T-helper 2 cell (primary cell): ENCODE measurements at places on chromosomes 1 and 21.

GRCh38 chr1:183905508-183906113 lies 100.7 kb downstream of the RGL1 start:
- no peak for DNase-seq

DNA sequence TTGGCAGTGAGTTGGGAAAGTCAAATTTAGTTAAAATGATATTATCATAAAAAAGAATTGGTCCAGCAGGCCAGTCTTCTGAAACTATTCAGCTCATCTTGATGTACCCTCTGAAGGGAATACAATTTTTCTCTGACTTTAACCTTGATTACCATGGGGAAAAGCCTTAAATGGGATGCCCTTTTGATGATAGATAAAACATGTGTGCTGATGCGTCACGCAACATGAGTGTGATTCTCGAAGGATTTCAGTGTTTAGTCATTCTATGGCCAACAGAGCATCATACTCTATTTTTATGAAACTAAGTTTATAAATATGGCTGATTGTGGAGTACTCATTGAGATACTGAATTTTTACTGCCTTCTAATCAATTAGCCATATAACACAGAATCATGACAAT lies 171.5 kb downstream of the ZNF281 start:
- no peak for DNase-seq

DNA sequence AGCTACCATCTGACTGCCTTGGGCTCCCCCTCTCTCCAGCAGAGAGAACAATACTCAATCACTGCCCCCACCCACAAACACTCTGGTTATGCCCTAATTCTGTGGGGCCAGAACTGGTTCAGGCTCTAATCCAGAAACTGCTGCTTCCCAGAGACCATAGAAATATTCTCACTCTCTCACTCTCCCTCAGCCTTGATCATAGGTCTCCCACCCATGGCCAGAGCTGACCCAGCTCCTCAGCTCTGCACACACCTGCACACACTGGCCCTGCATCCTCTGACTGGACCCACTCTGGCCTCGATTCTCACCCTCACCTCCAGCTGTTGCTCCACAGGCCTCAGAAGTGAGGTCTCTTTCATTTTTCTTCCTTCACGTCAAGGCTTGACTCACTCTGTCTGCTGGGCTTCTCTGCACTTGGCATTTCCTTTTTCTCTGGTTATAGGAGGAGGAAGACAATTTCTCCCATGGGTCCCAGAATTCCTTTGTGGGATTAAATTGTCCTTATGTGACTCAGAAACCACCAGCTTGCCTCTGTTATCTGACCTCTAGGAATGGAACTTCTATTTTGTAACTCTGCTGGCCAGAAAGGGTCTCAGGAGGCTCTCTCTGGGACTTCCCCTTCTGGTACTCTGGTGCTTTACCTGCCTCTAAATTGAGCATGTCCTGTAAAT lies 15.6 kb upstream of the ZMYM6 start:
- no peak for DNase-seq

- no peak for DNase-seq
Observed at GRCh38 chr21:44532712-44533111, 7.3 kb downstream of the KRTAP10-1 start.

DNA sequence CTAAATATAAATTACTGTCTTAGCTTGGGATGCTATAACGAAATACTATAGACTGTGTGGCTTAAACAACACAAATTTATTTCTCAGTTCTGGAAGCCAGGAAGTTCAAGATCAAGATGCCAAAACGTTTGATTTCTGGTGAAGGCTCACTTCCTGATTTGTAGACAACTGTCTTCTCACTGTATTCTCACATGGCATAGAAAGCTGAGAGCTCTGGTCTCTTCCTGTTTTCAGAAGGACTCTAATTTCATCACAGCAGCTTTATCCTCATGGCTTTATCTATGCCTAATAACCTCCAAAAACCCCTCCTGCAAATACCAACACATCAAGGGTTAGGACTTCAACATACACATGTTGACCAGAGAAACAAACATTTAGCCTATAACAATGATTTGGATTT lies 1795.5 kb downstream of the MRPL39 start:
- DNase-seq = no peak

DNA sequence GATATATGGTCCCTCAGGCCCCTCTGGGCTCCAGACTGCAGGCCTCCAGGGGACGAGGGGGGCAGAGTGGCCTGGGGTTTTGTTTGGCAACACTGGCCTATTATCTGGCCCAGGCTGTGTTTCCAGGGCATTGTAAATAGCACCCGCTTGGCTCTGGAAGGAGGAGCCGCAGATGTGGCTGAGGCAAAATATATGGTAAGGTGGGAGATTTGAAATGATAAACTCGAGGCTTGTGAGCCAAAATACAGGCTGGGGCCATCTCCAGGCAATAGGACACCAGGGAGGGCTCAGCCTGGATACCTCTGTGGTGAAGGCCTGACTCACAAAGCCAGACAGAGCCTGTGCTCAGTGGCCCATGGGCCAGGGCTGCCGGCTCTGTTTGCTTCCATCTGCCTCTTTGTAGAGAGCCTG lies 14.0 kb downstream of the NAV1 start:
- DNase-seq = no peak

DNA sequence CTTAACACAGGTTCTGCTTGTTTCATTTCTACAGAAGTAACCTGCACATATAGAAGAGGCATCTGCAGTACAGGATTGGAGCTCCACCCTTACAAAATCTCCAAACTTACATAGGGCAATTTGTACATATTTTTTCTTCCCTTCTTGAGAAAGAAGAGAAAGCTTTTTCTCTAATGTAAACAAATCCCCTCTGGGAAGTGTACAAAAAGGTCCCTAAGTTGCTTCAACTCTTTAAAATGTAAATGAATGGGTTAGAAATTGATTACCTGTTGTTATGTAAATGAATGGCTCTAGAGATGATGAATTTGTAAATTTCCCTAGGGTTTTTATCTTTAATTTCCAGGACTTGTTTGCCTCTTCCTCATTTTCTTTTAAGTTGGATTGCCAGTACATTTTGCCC lies 1183.7 kb downstream of the MRPL39 start:
- DNase-seq = no peak

DNA sequence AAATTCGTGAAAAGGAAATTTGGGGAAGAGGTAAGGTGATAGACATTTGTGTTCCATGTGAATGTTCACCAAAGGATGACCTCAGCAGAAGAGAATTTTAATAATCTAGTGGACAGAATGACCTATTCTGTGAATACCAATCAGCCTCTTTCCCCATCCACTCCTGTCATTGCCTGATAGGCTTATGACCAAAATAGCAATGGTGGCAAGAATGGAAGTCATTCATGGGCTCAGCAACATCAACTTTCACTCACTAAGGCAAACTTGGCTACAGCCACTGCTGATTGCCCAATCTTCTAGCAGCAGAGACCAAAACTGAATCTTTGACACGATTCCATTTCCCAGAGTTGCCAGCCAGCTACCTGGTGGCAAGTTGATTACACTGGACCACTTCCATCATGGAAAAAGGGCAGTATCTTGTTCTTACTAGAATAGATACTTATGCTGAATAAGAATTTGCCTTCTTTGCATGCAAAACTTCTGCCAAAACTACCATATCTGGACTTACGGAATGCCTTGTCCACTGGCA lies 348.7 kb upstream of the PBX1 start:
- DNase-seq = no peak

DNA sequence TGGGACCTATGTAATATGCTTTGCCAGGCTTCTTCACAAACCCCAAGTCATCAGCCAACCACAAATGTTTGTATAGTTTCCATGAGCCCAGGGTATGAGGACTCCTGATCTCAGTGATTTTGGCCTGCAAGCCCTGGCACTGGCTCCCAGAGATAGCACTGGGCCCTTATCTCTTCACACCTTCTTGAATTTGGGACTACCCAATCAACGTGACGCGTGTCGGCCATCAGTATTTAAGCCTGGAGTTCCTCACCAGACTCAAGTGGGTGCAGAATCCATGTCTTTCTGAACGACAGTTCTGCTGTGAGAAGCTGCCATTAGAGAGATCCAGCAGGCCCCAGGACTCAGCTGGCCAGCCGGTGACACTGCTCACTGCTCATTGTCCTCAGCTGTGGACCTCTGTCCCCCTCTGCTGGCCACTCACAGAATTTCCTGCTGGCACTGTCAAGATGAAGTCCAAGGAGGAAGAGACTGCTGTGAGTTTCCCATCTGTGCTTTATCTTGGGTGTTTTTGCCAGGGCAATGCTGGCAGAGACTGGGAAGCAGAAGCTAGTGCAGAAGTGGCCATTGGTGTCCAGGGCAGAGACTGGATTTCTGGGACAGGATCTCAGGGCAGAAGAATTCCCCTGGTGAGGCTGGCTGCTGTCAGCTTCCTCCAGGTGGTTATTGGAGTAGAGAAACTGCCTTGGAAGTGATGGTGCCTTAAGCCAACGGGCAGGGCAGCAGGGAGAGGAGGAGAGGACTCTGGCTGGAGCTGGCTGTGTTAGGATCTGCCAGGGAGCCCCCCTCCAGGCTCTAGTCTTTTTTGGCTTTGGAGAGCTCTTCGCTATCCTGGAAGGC lies 28.4 kb downstream of the TMCC2 start:
- DNase-seq = peak; percentile 82

DNA sequence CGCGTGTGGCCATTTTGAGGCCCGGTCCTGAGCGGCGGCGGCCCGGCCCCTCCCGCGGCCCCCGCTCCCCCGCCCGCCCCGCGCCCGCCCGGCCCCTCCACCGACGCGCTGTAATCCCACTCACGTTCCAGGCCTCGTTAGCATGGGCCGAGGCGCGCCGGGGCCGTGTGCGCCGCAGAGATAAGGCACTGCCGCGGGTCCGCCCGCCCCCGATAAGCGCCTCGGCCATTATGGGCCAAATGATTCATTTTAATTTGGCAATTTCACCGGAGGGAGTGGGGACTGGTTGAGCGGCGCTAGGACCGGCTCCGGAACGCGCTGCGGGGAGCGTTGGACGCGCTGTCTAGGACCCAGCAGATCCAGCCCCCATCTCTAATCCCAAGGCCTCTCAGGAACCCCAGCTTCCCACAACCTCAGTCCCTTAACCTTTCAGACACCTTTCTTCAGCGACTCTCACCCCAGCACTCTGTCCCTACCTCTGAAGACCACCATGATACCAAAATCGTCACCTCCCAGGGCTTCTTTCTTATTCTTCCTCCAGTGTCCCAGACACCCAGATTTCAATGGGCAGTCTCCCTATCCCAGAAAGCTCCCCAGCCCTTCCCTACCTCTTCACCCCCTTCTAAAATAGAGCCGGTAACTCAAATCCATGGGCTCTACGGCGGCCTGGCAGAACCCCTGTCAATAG lies at the start of gene TAL1:
TAL1 (minus strand) TSS at position 39 of the 688 bp plus-strand sequence. CDS start 6,337 bp downstream, outside the sequence.
- no peak for DNase-seq

DNA sequence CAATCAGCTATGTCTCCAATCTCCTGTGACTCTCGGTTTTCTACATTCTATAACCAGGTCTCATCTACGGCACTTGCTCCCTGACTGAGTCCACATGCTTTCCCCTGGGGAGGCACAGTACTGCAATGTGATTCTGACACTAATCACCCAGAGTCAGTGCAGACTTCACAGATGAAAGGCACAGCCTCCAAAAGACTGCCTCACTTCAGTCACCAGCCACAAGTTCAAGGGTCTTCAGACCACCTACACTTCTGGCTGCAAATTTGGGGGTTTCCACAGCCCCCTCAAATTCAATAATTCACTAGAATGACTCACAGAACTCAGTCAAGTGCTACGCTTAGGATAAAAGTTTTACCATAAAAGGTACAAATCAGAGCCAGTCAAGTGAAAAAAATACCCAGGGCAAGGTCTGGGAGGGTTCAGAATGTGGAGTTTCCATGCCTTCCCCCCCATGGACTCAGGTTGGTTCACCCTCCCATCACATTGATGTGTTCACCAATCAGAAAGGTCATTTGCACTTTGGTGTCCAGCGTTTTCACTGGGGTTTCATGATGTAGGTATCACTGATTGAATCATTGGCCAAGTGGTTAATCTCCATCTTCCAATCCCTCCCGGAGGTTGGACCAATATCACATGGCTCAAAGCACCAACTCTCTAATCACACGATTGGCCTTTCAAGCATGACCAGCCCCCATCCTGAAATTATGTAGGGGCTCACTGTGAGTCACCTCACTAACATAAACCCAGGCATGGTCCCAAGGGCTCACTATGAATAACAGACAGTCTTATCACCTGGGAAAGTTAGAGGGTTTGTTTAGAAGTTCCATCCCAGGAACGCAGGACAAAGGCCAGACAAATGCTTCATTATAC lies 182.9 kb upstream of the CAMK1G start:
- no peak for DNase-seq

DNA sequence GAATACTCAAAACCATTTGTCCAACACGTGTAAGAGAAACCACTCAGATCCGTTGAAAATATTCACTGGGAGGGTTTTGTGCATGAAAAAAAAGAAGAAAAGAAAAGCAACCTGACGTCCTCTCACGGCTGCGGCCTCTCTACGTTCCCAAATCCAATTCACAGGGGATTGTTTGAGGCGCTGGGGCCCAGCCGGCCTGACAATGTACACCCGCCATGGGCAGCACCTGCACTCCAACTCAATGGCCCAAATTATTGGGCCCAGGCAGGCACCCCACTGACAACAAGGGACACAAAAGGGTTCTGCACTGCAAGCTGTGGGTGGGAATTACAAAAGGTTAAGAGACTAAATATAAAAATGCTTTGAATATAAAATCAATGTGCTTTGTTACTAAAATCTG lies 41.5 kb downstream of the MORN1 start:
- no peak for DNase-seq

- DNase-seq = no peak
Observed at GRCh38 chr1:175885326-175885725, 141.9 kb upstream of the TNR start.

GRCh38 chr1:205236951-205237475 lies 9.3 kb downstream of the TMCC2 start:
- DNase-seq = no peak

DNA sequence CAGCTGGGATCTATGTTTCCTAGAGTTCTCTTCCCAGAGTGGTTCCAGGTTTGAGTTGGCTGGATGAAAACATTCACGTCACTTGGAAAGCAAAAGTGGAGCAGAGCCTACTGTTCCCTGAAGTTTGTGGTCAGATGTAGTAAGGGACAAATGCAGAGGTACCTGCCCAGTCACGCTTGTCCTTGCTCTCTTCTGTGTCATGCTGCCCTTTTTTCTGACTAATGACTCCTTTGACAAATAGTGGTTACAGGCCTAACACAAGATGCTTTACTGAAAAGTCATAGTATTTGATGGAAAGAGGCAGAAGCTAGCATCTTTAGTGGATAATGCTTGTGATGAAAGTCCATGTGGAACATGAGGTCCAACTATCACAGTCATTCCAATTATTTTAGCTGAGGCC lies 881.4 kb upstream of the B3GALT2 start:
- no peak for DNase-seq

DNA sequence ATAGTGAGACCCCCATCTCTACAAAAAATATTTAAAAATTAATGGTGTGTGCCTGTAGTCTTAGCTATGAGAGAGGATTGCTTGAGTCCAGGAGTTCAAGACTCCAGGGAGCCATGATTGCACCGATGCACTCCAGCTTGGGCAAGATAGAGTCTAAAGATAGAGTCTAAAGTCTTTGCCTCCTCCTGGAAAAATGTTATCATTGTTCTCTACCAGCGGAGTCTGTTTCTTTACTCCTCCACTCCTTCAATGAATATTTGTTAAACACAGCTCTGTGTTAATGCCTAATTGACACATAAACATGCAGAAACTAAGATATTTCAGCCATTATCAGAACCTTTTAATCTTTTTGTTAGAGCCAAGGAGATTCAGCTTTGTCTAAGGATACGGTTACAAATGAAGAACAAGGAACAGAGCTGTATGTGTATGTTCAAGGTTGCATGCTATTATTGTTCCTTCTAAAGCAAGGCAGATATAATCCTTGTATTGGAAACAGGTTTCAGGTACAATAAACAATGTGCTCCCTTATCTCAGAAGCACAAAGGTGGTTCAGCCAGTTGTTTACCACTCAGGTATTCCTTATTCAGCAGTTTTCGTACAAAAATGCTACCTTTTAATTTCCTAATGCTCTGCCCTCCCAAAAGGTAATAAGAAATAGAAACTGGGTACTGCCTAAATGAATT lies 15.4 kb downstream of the OVAAL start:
- DNase-seq = no peak
